ENCODE measurements at places on chromosomes 3 and 15.

GRCh38 chr15:31136016-31136415 is 34.5 kb upstream of the TRPM1 start:
- no peak for DNase-seq

GRCh38 chr3:43770426-43771103 is 79.8 kb downstream of the ABHD5 start:
- peak; percentile 36 for DNase-seq

GRCh38 chr3:4492208-4493013 is 737 bp upstream of the ITPR1 start:
- peak; percentile 87 for DNase-seq

- peak; percentile 69 for DNase-seq
Observed at GRCh38 chr15:88274553-88275460, 18.3 kb upstream of the NTRK3 start.

GRCh38 chr3:78820542-78820941 is 947.3 kb downstream of the ROBO1 start:
- DNase-seq: no peak

GRCh38 chr15:61198722-61199121 is 30.4 kb downstream of the RORA start:
- no peak for DNase-seq

GRCh38 chr3:114446600-114446999 is 152.8 kb downstream of the TIGIT start:
- DNase-seq: no peak

DNA sequence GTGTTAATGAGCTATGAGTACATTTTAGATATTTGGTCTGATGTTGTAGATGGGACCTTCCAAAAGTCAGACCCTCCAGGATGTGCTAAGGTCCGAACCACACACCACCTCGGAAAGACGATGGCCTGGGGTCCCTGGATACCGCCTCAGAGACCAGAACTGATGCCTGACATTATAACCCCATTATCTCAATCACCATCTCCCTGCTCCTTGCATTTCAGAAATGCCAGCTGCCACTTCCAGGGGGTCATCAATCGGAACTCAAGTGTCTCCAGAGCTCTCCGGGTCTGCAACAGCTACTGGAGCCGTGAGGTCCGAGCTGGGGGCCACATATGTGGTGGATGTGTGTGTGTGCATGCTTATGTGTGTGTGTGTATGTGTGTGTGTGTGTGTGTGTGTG is 7.9 kb downstream of the DUOX1 start:
- no peak for DNase-seq

GRCh38 chr3:143348486-143349327 is 229.1 kb downstream of the CHST2 start:
- DNase-seq: no peak

DNA sequence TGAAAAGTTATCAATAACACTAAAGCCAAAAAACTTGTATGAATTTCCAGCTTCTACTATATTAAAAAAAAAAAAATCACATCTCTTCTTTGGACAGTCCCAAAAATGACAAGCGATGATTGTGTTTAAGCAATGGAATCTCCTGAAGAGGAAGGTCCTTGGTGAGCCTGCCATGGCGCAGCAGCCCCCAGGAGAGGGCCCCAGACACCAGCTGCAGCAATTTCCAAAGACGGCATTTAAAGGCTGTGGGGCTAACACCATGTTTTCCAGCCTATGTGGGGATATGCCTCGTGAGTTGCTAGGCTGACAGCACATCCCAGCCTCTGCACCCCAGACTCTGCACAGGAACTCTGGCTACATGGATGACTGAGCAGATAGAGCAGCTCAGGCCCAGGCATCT is 14.7 kb downstream of the SKIC8 start:
- DNase-seq: no peak

DNA sequence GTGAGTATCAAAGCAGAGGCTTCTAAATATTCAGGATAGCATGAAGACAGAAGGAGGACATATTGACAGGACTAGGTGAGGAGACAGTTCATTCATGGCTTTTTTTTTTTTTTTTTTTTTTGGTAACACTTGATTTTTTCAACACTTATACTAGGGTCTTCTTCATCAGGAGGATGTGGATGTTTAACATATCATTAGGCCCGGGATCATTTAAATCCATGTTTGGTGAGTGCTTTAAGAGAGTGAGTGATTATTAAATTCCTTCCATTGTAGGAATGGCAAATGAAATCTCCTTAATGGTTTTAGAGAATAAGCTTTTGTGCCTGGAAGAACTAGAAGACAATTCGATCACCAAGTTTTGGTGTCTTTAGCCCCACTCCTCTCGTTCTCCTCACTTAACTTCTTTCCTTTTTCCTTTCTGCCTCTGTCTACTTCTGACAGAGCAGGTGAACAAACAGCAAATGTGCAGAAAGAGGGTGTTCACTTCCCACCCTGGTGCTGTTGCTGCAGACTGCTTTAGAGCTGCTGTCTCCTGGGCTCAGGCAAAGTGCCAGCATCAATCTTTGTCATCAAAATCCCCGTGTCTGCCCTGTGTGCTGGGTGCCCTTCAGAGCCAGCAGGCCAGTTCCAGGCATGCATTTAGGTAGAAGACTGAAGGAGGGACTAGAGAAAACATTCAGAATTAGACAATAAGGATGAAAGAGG is 35.6 kb upstream of the RAB11A start:
- no peak for DNase-seq

GRCh38 chr3:60698117-60698516 is 553.1 kb downstream of the FHIT start:
- DNase-seq: no peak

DNA sequence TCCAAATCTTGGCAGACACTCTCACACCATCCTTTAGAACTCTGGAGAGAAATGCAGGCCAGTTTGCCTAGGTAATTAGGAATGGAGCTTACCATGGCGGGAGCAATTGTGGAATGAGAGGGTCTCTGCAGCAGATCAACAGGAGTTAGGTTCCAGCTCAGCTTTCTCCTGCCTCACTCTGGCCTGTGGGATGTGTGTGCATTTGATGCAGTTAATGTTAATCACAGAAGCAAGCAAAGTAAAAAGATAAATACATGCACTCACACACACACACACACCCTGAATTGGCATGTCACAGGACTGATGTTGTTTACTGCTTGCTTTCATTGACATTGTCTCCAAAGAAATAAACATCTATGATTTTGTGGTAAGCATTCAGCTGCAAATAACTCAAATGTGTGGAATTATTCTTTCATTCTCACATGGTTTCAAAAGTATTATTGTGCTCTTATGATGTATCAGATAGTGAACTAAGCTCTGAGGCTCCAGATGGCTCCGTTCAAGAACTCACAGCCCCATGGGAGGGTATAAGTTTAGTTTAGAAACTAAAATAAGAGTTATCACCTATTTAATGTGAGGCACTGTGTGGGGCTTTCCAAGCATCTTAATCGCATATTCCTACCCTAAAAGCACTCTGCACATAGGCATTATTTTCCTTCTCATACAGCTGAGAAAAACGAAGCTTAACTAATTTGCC is 31.3 kb upstream of the BFSP2 start:
- DNase-seq: no peak

DNA sequence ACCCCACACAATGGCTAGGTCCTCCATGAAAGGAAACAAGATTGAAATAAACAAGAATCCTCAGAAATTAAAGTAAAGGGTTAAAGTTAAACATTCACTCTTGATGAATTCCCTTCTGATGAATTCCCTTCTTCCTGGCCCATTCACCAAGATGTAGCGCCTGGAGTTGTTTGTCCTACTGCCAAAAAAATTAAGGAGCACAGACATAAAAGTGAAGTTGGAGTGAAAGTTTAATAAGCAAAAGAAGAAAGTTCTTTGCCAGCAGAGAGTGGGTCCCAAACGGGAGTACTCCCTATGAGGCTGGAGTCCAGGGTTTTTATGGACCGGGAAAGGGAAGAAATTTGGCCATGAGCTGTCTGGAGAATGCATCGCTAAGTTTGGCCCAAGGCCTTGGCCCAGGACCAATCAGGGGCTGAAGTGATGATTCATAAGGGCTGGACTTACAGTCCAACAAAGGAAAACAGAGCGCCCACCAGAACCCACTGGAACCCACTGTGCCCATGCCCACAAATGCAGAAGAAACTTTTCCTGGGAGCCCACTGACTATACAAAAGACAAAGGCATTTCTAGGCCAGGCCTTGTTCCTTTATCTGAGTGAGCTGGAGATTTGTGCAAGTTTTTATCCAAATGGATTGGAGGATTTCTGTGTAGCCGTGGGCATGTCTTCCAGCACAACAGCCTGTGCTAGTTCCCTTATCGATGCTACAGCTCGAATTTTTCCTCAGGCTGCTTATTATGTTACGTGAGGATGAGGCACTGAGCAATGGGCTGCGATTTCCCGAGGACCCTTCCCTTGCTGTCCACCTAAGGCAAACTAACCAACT is 1561.6 kb downstream of the OTOL1 start:
- peak; percentile 35 for DNase-seq

DNA sequence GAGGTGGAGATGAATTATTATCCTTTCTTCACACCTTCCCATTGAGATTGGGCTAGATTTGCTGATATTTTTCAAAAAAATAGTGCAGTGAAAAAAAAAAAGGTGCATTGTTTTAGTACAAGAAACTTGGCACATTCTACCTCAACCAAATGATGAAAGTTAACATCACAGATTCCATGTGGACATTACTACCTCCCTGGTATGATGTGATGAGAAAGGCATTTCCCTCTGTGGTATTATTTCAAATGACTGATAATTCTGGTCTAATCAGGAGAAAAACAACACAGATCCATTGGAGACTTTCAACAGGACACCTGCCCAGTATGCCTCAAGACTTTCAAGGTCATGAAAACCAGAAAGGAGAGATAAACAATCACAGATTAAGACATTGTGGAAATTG is 313.4 kb downstream of the BCHE start:
- DNase-seq: peak; percentile 63

GRCh38 chr15:55319537-55320237 is 665 bp downstream of the PIGB start:
- peak; percentile 23 for DNase-seq

- DNase-seq: no peak
Observed at GRCh38 chr3:171169443-171169842, 142.9 kb upstream of the SLC2A2 start.

DNA sequence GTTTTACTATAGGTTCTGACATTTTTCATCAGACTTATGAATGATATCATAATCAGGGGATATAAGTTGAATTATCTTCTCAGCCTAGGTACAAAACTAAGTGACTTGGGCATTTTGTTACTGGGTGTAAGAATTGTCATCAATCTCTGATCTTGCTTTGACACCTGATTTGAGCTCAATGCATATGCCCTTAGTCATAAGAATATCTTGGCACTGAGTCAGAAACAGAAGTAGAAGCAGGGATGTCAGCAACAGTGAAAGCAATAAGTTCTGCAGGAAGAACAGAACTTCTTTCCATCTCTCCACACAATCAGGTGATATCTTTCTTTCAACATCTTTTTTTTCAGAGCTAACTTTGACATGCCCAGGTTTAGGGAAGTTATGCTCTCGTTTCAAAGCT is 14.6 kb downstream of the SLITRK3 start:
- DNase-seq: no peak

DNA sequence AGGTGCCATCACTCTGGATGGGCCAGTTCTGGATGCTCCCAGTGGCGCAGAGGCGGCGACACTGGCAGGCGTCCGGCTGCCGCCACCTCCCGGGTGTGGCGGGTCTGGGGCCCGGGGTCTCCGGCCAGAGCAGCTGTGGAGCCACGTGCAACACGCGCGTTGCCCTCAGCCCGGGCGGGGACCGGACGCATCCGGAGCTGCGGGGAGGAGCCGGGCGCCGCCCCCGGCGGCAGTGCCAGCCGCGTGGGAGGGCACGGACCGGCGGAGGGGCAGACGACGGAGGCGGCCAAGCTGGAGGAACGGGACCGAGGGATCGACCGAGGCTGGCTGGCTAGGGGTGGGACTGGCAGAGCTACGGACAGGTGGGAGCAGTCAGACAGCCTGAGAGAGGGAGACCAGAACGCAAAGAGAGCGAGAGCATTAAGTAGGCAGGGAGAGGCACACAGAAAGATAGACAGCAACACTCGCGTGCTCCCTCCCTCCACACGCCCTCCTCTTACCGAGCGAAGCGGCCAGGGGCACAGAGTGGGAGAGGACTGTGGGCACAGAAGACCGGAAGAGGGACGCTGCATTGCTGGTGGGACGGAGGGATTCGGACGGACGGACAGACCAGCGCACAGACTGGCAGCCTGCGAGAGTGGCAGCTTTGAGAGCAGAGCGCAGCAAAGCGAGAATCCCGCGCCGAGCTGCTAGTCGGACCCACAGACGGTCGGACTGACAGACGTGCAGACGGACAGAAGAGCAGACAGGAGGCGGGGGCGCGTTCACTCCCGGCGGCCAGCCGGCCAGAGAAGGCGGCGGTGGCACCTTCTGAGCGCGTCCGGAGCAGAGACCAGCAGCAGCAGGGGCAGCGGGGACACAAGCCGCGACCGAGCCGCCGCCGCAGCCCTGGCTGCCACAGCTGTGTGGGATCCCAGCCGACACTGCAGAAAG is at the start of gene ARPP21:
Gene ARPP21, plus strand, starts transcription at position 272 of the 933 bp plus-strand sequence. CDS start 42,227 bp downstream, outside the sequence.
- peak; percentile 22 for DNase-seq

GRCh38 chr15:74239051-74239705 is 3.1 kb downstream of the CCDC33 start:
- DNase-seq: no peak
